ENCODE measurements at places on chromosomes 2 and 18.

DNA sequence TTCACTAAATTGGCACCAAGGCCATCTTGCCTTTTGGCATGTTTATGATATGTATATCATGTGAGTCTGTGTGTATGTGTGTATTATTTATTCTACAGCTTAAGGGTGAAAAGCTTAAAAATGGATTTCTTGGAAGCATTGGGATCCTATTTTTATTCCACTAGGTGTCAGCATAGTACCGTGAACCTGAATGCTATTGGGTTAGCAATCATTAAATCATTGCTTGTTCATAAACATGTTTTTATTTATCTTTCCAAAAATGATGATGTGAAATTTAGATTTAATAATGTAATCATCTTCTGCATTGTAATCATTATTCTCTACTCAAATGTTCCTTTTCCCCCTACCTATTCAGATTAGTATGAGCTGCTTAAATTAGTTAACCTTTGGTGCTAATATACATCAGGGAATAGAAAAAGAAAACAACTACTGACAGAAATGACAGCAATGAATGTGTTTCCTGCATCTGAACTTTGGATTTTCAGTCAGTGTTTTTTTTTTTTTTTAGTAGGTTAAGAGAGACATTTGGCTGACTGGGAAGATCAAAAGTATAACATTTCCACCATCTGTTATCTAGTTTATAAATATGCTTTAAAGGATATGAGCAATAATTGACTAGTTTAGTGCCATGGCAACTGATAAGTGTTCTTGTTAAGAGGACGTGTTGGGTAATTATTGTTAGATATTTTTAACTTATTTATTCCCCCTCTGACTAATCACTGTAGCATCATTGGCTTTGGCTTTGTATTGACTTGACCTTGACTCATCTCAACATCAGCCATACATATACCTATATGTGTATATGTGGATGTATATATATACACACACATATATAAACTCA is 14.1 kb upstream of the ZSWIM2 start:
- peak; percentile 50 for DNase-seq

DNA sequence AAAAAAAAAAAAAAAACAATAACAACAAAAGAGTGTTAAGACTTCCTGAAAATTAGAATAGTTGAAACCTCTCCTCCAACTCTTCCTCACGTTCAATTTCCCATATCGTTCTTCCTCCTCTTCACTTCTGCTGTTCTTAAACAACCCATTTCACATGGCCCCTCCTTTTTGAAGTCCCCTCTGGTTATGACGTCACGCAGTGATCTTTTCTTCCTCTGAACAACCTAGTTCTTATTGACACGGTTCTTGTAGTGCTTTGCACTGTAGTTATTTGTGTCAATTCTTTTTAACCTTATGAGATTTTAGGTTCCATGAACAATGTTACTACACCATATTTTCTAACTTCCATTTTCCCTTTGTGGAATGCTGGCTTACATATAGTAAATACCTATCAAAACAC is 69.5 kb upstream of the RGPD4 start:
- DNase-seq: no peak

GRCh38 chr2:162118166-162119031 is 33.6 kb downstream of the GCG start:
- peak; percentile 66 for DNase-seq

DNA sequence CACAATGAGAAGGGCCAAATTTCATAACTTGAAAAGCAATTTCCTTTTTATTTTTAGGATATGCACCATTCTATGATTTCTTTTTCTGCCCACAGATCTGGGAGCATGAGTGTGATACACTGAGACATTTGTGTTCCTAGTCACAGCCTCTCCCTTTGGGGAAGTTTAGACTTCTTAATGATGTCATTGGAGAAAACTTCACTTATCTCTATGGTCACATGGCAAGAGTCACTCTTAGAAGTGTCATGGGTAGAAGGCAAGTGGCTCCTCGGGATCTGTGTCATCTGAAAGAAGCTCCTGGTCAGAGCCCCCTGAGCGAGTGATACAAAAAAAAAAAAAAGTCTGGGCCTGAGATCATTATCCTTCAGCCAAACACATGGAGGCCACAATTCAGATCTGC is 62.5 kb upstream of the LGALSL start:
- DNase-seq: no peak

DNA sequence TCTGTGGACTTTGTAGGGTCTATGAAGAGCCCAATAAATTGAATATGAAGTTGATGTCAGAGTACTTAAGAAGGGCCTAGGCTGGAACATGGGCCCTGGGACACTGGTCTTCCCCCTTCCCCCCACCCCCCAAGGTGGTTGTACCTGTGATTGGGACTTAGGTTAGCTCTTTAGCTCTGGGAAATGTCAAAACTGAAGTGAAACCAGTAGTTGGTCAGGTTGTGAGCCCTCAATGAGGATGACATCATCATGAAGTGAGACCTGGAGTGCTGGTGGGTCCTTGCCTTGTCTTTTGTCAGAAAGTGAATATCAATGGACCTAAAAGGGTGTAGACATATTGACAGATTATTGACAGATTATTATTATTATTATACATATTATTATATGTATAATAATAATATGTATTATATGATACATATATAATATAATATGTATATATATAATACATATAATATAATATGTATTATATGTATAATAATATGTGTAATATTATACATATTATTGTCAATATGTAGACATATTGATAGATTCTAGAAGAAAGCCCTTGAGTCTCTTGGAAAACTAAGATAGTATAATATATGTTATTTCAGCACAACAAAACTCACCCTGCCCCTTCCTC is 5.4 kb downstream of the MARS2 start:
- no peak for DNase-seq

DNA sequence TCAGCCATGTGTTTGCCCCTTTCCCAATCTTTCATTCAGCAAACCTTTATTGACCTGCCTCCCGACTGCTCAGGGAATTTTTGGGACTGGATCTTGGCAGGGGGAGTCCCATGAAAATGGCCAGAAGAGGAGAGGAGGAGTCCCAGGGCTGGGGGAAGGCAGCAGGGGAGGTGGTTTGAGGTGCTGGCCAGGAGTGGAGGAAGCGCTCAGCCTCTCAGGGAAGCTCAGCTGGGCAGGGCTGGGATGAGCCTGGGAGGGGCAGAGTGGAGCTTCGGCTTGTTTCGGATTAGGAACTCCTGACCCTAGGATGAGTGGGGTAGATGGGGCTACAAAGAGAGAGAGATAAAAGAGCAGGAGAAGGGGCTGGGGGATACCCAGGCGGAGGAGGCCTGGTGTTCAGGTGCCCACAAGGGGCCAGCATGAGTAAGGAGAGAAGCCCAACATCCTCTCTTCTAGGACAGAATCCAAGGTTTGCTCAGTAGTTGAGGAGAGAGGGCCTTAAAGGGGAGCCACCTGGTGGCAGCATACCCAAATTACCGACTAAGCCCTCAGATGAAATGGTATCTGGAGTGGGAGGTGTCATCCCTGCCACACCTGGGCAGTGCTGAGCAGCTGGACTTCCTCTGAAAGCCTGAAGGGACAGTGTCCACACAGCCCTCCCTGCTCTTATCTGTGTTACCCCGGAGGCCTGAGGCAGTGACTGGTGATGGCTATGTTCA is 91.1 kb downstream of the INHBB start:
- DNase-seq: peak; percentile 51

DNA sequence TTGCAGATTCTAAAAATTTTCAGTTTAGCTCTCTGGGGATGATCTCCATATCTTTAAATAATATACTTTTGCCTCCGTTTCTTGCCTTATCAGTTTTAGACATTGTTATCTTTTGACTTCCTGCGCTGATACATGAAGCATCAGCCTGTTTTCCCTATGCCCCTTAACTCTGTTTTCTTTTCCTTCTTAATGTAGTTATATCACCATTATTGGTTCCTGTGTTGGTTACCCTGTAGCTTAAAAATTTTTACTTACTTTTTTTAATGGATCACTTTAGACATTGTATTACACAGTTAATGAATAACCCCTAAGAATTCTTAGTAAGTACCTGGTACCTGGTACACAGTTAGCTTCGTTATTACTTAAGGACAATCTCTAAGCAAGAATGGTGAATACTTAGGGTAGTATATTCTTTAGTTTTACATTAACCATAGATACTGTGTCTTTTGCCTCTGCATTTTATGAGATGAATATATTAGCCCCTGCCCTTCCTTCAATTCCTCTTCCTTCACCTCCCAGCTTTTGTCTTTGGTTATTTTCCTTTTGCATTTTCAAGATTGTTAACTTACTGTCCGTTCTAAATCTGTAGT is 40.9 kb downstream of the BABAM2 start:
- DNase-seq: no peak

GRCh38 chr2:238743243-238744065 is 104.4 kb upstream of the TWIST2 start:
- no peak for DNase-seq

DNA sequence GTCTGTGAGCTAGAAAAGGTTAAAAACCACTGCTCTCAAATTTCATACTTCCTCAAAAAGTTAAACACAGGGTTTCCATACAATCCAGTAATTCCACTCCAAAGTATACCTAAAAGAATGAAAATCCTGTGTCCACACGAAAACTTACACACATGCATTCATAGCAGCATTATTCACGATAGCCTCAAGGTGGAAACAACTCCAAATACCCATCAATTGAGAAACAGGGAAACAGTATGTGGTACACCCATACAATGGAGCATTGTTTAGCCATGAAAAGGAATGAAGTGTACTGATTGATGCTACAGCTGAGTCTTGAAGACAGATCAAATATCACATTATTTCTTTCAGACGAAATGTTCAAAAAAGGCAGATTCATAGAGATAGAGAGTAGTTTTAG is 36.7 kb downstream of the UXS1 start:
- no peak for DNase-seq

DNA sequence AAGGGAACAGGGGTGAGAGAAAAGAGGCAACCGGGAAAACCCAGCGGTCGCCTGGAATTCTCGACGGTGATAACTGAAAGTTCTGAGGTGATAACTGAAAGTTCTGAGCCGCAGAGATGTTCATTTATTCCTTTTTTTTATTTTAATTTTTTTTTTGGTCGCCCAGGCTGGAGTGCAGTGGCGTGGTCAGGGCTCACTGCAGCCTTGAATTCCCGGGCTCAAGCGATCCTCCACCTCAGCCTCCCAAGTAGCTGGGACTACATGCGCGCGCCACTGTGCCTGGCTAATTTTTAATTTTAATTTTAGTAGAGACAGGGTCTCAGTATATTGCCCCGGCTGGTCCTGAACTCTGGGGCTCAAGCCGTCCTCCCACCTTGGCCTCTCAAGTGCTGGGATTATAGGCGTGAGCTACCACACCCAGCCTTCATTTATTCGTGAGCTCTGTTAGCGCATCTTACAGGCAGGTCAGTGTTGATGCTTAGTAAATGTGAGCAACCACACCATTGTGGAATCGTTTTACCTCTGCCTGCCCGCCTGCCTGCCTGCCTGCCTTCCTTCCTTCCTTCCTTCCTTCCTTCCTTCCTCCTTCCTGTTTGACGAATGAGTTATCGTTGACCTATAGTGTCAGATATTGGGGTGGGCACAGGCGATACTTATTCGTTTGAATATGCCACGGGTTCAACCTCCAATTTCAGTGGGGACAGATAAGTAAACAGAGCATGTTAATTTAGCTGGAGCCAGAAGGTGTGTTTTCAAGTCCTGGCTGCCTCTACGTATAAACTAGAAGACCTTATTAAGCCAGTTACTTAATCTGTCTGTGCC is 557 bp upstream of the E2F6 start:
- DNase-seq: no peak

GRCh38 chr18:22624176-22624575 is 206.5 kb upstream of the CTAGE1 start:
- DNase-seq: no peak

GRCh38 chr2:151762694-151763093 is 28.4 kb upstream of the NEB start:
- peak; percentile 74 for DNase-seq

DNA sequence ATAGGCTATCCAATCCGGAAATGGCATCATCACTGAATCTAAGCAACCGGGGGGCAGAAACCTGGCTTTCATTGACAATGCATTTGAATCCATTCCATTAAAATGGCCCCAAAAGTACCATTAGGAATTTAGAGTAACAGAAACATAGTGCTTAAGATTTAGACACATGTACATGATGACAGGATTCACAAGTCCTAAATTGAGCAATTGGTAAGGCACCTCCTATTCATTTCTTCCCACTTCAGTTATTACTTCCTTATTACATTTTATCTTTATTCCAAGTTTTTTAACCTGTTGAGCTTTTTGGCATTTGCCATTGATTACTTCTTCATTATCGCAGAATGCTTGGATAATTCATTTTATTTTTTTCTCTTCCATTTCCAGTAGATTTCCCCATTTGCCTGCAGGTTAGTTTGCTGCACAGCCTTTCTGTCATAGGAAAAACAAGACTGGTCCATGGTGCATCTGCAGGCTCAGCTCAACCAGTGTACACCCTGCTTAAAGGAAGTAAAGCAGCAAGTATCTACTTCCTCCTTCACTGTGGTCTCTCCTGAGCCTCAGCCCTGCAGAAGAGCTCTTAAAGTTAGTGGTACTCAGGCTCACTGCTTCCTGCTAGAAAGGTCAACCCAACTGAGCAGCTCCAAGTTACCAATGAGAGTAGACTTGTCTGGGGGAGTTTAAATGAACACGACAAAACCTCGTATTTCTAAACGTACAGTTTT is 89.2 kb downstream of the DOCK10 start:
- DNase-seq: no peak

Data from GM03348 (cell line).